Effector CD8-positive, alpha-beta T cell (primary cell): ENCODE measurements at places on chromosomes 3 and 15.

DNA sequence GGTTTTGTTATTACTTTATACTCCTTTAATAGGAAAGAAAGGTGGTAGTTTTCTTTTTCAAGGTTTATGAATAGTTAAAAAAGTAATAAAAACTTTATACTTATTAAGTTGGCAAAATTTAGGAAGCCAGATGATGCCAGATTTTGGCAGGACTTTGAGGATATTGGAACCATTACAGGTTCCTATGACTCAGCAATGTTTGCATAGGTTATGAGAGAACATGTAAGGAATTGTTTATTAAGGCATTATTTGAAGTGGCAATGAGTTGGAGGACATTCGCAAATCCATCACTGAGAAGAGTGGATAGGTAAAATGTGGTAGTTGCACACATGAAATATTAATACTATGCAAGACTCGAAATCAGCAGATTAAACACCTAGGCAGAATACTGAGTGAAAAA lies 29.9 kb downstream of the CDAN1 start:
- no peak for DNase-seq

- no peak for DNase-seq
These were observed 55.3 kb downstream of the ARHGAP31 start for GRCh38 chr3:119349354-119350041.

DNA sequence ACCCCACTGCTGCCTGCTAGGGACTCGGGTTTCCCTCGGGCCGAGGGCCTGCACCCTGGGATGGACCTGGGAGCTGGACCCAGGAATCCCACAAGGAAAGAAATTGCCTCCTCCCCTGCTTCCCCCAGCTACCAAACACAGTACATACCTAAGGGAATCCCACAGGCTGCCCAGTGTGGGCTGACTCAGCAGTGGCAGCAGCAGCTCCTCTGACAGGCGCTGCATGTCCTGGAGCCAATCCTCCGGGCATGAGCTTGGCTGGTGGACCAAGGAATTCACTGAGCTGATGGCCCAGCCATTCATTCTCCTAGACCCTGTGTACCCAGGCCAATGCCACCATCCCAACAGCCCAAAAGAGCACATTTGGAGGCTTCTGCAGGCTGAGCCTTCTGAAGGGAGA lies 9.5 kb upstream of the LTK start:
- no peak for DNase-seq

DNA sequence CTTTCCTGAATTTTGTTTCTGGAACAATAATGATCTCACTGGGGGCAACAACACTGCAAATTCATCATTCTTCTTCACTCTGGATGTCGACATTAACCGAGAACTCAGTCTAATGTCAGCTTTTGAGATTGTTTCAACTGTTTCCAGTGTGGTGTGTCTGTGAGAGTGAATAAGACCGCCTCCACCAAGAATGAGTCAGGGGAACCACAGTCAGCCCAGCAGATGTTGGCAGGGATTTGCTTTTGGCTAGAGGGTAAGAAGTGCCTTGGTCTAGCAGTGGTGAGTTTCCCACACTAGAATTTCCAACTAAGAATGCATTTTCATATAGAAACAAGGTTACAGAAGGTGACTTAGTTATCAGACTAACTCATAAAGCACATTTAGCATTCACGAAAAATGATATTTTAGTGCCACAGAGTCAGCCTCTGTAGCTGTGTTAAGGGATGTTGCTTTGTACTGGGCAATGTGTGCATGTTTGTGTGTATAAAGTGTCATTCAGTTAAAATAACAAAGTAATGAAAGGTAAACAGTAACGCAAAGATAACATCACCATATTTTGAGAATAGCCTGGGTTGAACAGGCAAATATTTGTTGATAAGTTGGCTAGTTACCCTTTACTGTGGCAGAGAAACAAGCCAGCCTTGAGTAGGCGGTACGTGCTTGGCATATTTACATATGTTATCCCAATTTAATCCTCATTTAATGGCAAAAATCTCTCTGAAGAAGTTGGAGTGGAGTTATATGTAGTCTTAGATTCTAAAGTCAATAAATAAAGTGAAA lies 33.8 kb downstream of the DRD3 start:
- no peak for DNase-seq

GRCh38 chr15:78938658-78939488 lies 6.0 kb downstream of the CTSH start:
- no peak for DNase-seq
